Stimulated activated CD8-positive, alpha-beta memory T cell treated with anti-CD3 and anti-CD28 coated beads, Interleukin-7, amount 100 ng/mL, for 1 hour (primary cell): ENCODE measurements at places on chromosomes 16 and 17.

DNA sequence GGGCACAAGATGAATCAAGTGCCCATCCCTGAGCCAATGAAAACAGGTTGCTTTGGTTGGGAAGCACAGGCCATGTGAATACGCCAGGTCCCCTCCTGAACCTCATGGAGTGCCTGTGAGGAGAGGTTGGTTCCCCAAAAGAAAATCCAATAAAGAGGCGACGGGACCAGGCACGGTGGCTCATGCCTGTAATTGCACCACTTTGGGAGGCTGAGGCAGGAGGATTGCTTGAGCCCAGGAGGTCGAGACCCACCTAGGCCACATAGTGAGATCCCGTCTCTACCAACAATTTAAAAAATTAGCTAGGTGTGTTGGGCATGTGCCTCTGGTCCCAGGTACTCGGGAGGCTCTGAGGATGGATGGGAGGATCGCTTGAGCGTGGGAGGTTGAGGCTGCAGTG is 3.5 kb upstream of the CORO1A start:
- DNase-seq = no peak

GRCh38 chr16:187330-187729 is 7.1 kb downstream of the HBQ1 start:
- no peak for DNase-seq

DNA sequence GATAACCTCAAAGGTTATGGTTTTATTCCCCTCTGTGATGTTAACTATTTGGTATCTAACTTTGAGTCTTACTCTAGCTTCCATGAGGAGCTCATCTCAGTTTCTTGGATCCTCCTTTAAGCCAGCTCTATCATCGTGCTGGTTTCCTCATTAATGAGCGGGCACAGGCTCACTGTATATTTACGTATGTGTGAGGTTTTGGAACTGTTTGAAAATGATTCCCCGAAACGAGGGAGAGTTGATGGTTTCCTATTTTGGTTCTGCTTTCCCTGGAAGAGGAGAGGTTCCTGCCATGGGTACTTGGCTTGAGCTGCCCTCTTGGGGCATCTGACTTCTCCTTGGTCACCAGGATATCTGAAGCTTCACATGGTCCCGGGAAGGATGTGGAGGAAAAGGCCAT is 32.7 kb upstream of the PIK3R6 start:
- no peak for DNase-seq

- DNase-seq = no peak
These were observed 5.8 kb downstream of the ASB16 start for GRCh38 chr17:44176257-44176656.

DNA sequence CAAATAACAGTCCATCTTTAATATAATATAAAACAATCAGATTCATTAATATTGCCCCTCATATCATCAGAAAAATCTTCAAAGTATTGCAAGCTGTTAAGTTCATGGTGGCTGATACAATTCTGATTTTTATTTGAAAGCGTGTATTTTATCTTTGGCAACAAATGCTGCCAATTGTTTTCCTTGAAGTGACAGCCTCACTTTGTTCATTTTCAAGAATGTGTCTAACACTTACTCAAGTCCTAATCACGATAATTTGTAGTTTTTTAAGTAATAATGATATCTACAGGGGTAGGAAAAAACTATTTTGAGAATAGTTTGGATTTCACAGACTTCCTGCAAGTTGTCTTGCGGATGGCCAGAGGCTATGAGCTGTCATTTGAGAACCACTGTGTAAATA is 75.8 kb downstream of the HS3ST3B1 start:
- DNase-seq = no peak

DNA sequence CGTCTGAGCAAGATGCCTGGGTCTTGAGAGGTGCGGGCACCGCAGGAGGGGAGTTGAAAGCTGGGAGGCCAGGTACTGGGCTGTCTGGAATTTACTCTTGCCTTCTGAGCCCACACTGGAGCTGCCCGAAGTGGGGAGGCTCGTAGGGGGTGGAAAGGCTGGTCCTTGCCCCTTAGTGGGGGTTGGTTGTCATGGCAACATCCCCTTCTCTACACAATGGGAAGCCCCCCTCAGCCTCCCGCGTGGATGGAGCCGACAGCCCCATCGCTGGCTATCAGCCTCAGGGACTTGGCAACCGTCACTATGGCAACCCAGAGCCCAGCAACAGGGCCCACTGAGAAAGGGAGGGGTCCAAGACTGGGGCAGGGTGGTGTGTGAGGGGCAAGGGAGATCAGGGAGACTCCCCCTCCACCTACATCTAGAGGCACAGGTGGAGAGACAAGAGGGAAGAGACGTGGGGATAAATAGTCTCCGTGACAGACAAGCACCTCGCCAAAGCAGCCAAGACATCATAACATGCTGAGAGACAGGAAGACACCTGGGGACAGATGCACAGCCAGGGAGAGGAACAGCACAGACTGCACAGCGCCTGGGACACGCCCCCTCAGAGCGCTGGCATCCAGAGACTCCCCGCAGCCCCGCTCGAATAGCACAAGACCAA is 5.3 kb upstream of the DNAH2 start:
- no peak for DNase-seq

DNA sequence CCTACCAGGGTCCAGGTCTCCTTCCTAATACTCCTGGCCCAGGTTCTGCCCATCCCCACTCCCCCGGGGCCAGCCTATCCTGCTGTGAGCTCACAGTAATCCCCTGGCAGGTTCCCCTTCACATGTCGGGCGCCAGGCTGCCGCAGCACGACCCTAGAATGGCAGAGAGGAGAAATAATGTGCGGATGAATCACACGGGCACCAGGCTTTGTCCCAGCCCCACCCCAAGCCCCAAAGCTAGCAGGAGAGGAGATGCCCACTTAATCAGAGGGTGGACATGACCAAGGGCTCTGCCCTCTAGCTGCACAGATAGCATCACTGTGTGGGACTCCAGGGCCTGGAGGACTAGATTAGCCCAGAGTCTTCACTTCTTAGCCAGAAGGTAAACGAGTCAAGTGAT is 39.5 kb downstream of the ST3GAL2 start:
- DNase-seq = no peak

- DNase-seq = no peak
These were observed 38.8 kb downstream of the C16orf95 start for GRCh38 chr16:87278191-87279093.

- no peak for DNase-seq
These were observed 550 bp upstream of the RNF213 start for GRCh38 chr17:80260069-80260535.

DNA sequence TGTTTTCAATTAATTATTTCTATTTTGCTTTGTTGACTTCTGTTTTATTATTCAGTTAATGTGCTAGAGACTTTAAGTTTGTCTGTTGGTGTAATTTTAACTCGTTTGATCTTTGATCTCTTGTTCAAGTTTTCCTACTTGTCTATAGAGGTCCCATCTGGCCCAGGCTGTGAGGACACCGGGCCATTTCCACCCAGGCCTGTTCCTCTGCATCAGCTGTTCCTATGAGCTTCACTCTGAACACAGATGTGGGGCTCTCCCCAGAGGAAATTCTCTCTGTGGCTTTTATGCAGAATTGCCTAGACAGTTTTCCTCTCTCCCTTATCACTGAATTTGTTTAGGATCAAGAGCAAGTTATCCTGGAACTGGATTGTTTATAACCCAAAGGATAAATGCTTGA is 44.7 kb downstream of the MYO18A start:
- DNase-seq = no peak
